NCI-H1417 treated with DMSO at 0.1 percent for 48 hours (cell line): ENCODE measurements at places on chromosomes 16 and 17.

GRCh38 chr16:24440306-24440705, 99.1 kb upstream of the RBBP6 start:
- DNase-seq, result no peak

DNA sequence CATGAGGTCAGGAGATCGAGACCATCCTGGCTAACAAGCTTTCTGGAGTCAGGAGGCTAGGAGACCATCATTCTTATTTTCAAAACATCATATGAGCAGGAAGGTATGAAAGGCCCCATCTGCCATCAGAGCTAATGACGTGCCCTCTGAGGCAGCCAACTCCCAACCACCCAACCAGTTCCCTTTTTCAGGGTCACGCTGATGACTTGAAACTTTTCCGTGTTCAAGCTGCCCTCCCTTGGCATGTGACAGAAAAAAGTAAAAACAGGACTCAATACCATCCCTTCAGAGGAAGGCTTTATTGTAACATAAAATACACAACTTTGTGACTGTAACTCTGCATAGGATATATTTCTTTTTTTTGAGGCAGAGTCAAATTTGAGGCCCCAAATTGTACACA, 4.6 kb upstream of the GHDC start:
- no peak for DNase-seq

- DNase-seq, result no peak
Measured at GRCh38 chr16:30779596-30779995, 7.4 kb downstream of the ZNF629 start.

DNA sequence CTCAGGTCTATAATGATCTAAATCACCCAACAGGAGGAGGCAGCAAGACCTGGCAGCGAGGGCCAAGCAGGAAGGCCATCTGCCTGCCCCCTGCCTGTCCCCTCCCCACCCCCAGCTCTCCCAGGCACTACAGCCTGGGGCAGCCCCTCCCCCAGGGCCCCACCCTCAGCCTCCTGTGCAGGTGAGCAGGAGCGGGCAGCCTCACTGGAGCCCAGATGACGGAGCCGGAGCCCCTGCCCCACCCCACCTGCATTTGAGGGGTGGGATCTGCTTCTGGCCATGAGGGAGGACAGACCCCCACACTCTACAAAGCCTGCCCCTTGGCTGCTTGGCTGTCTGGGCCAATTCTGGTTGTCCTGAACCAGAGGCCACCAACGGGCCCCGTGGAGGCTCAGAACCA, 12.4 kb upstream of the BAHCC1 start:
- no peak for DNase-seq

- DNase-seq, result no peak
Measured at GRCh38 chr16:70708366-70709246, 22.8 kb upstream of the MTSS2 start.

DNA sequence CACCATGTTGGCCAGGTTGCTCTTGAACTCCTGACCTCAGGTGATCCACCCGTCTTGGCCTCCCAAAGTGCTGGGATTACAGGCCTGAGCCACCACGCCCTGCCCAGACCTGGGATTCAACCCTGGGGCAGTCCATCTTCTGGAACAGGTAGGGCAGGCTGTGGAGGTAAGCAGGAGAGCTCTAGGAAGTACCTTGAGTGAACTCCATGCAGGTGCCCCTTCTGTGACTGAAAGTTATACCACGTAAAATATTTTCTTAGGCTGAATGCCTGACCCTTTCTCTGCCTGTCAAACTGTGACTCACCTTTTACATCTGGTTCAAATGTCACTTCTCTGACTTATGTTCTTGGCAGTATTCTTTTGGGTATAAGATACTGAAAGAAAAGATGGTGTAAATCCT, 86.7 kb upstream of the ELAC2 start:
- no peak for DNase-seq

DNA sequence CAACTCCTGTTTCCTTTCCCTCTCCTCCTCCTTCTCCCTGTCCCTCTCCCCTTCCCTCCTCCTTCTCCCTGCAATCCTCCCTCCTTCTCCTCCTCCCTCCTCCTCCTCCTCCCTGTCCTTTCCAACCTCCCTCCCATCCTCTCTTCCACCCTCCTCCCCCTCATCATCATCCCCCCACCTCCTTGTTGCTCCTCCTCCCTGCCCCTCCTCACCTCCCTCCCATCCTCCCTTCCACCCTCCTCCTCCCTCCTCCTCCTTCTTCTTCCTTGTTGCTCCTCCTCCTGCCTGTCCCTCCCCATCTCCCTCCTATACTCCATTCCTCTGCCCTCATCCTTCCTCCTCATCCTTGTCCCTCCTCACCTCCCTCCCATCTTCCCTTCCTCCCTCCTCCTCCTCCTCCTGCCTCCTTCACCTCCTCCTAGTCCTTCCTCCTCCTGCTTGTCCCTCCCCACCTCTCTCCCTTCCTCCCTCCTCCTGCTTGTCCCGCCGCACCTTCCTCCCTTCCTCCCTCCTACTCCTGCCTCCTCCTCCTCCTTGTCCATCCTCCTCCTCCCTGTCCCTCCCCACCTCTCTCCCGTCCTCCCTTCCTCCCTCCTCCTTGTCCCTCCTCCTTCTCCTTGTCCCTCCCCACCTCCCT, 222.5 kb downstream of the IRF8 start:
- no peak for DNase-seq

DNA sequence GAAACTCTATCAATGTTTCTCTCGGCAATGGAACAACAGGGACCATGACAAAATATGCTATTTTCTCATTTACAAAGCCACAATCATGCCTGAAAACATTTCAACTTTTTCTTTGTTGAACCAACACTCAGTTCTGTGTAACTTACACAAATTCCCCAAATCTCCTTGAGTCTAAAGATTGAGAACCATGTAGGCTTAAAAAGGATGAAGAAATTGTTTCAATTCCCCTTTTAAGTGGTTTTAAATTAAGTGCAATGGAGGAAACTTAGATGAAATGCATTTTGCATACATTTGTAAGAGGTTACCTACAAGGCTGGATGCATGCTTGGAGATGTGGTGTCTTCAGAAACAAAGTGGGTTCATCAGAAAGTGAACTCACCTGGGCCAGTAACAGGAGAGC, 566.4 kb upstream of the CDH11 start:
- DNase-seq, result no peak

DNA sequence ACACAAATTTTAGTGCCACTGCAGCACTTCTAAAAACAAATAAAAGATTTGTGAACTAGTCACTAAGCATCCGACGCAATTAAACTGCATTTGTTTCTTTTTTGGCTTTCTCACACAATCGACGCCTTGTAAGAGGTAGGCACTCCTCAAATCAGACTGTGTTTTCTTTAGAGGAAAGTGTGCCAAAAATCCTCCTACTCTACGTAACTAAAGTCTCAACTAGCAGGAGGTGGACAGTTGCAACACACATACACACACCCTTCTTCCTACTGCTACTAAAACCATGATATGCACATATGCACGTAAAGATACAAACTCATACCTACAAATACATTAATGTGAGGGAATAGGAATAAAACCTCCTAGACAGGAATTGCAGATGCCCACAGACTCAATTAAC, 844.7 kb upstream of the SOX9 start:
- no peak for DNase-seq

- no peak for DNase-seq
Measured at GRCh38 chr16:31451681-31452351, 7.5 kb upstream of the ARMC5 start.

DNA sequence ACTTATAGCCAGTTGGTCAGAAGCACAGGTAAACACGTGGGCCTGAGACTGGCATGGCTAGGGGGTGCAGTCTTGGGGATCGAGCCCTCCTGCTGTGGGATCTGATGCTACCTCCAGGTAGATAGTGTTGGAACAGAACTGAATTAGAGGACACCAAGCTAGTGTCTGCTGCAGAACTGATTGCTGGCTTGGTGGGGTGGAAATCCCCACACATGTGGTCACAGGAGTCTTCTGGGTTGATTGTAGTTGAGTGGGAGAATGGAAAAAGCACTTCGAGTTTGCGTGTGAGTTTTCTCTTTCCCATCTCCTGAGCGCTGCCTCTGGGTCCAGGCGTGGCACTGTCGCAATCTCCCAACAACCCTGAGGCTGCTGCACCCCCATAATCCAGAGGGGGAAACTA, 8.0 kb upstream of the SPATA32 start:
- no peak for DNase-seq

GRCh38 chr17:80759377-80759673, 214.7 kb downstream of the RPTOR start:
- DNase-seq, result no peak

GRCh38 chr17:82611140-82612058, 36.8 kb downstream of the WDR45B start:
- no peak for DNase-seq

GRCh38 chr16:24950275-24950674, 64.9 kb downstream of the ARHGAP17 start:
- DNase-seq, result no peak

DNA sequence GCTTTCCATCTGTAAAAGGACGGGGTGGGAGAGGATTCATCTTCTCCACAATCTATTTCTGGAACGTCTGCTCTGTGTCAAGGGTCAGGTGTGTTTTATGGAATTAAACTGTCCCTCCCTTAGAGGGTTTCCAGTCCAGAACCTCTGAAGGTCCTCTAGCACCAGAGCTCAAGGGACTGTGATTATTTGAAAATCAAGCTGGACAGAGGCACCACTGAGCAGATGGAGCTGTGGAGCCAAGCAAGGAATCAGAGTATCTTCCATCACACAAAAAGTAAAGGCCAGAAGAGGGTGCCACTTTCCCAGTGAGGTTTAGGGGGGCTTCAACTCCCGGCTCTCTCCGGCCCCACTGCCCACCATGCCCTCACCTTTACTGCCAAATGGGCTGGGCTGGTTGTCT, 6.8 kb downstream of the CACNG5 start:
- DNase-seq, result no peak

DNA sequence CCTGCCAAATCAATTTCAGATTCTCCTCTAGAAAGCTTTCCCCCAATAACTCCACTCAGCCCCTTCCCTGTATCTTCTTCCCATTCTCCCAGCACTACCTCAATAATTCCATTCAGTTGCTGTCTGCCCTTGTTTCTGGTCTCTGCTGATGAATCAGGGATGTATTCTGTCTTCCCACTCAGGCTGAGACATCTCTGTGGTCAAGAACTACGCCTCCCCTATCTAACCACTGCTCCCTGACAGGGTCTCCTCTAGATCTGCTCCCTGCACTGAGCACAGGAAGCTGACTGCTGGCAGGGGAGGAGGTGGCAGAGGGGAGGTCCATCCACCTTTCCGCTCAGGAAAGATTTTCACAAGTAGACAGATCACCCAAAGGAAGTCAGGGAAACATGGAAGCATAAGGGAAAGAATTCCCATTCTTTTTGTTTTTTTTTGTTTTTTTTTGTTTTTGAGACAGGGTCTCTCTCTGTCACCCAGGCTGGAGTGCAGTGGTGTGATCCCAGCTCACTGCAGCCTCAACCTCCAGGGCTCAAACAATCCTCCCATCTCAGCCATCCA, 16.9 kb upstream of the SP2 start:
- DNase-seq, result no peak

DNA sequence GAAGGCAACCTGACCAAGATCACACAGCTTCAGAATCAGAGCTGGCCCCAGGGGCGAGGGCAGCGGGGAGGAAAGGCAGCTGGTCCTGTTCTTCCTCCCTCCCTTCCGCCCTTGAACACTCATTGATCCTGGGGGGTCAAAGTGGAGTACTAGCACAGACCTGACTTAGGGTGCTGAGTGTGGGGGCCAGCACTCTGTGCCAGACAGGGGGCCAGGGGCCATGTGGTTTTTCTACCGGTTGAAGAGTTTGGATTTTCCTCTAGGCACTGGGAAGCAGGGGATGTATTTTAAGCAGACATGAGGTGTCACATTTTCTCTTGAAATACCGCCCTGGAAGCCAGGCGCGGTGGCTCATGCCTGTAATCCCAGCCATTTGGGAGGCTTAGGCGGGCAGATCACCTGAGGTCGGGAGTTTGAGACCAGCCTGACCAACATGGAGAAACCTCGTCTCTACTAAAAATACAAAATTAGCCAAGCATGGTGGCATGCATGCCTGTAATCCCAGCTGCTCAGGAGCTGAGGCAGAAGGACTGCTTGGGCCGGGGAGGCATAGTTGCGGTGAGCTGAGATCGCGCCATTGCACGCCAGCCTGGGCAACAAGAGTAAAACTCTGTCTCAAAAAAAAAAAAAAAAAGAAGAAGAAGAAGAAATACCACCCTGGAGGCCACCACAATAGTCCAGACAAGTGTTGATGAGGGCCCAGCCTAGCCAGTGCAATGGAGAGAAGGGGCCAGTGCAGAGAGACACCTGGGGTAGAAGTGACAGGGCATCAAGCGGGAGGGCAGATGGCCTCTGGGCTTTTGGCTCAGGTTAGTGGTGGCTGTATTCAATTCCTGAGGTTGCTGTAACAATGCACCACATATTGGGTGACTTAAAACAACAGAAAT, 15.3 kb downstream of the OSBPL7 start:
- DNase-seq, result no peak

- no peak for DNase-seq
Measured at GRCh38 chr17:35313875-35314409, 59.5 kb downstream of the SLFN11 start.

DNA sequence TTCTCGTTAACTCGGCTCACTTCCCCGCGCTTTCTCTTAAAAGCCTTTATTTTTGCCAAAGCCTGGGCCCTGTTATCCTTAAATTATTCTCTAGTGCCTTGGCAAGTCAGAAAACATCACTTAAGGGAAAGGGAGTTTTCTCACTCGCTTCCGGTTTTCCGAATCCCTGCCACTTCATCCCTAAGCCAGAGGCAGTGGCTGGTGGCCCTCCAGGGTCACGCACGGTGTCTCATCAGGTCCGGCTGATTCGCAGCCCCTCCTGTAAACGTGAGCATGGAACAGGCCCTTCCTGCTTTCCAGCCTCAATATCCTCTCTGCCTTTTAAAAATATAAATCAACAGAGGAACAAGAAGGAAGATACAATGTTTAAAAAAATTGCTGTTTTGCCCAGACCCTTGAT, 142.5 kb upstream of the CHMP6 start:
- no peak for DNase-seq

- DNase-seq, result no peak
Measured at GRCh38 chr16:60329108-60329507, 1595.0 kb upstream of the GOT2 start.

DNA sequence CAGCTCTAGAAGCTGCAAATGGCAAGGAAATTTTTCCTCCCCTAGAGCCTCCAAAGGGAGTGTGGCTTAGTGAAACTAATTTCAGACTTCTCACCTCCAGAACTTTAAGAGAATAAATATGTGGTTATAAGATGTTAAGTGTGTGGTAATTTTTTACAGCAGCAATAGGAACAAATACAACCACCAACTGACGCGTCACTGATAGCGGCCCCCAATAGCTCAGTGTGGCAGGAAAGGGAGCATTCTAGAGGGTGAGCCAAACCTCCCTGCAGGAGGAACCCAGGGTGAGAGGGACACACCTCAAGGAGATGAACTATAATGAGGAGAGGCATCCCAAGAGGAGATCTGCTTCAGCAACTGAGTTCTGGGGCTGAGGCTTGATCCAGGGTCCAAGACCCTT, 4.0 kb downstream of the CCL4 start:
- DNase-seq, result no peak
